H9 (cell line): ENCODE measurements at places on chromosomes 6 and 20.

DNA sequence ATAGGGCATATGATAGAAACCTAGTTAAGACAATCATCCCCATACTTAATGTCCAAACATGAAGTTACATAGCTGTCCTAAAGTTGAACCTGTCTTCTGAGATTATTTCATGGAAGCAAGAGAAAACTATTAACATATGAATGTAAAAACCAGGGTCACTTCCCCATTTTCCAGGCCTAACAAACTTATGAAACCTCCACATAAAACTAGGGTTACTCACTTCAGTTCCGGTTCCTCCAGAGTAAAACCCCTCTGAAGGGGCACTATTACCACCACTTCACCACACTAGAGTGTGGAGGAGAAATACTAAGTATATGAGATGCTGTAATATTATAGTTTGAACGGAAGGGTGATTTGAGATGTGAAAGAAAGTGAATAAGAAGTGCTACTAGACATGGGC lies 14.9 kb downstream of the PRKN start:
- peaks cover 2% of the 10 kb centered on the region; the same call in 1 of the 2 replicates for H3K36me3 ChIP-seq
- no peaks in the 10 kb centered on the region for H3K4me1 ChIP-seq
- no peak for DNase-seq
- H3K27ac ChIP-seq = no peak overlapping the region
- H3K4me3 ChIP-seq = no peak overlapping the region

- no peak overlapping the region for H3K27ac ChIP-seq
- no peak for DNase-seq
- no peaks in the 10 kb centered on the region for H3K36me3 ChIP-seq
- H3K4me3 ChIP-seq = no peak overlapping the region
- no peaks in the 10 kb centered on the region for H3K4me1 ChIP-seq
These were observed 44.8 kb downstream of the POPDC3 start for GRCh38 chr6:105135056-105135455.

DNA sequence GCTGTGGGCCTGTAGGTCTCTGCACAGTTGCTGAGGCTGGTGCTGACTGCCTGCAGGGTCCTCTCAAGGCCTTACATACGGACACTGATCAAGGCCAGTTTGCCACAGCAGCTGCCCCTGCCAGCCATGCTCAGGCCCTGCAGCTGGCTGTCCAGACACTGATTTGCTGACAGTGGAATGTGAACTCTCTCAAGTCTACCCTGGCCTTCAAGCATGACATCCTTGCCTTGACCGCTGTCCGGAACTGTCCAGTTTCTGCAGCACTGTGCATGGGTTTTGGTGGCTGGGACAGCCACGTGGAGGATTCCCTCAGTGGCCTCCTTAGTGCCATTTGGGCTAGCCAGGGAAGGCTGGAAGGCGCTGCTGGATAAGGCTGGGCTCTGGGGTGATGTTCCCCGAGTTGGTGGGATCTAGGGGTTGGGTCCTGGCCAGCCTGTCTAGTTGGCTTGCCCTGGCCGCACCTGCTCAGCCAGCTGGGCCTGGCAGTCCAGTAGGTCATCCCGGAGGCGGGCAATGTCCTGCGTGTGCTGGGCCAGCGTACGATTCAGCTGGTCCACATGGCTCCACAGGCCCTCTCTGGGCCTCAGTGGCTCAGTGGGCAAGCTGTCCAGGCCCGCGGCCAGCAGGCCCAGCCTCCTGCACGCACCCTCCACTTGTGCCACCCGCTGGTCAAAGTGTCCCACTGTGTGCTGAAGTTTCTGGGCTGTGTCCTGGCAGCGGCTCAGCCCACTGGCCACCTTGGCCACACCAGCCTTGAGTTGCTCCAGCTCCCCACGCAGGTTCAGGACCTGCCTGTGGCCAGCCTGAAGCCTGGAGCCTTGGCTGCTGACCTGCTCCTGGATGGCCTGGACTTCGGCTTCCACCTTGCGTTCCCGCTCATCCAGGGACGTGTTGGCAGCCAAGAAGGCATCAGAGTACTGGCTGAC lies 5.5 kb downstream of the EMILIN3 start:
- H3K36me3 ChIP-seq = peaks cover 3% of the 10 kb centered on the region; the same call in 1 of the 2 replicates
- H3K27ac ChIP-seq = no peak overlapping the region
- no peak overlapping the region for H3K4me3 ChIP-seq
- peak; percentile 24 for DNase-seq

- H3K4me1 ChIP-seq = no peaks in the 10 kb centered on the region
- no peak for DNase-seq
- H3K36me3 ChIP-seq = no peaks in the 10 kb centered on the region; the same call in 1 of the 2 replicates
- H3K27me3 ChIP-seq = no peaks in the 10 kb centered on the region
These were observed 481.6 kb downstream of the BTBD3 start for GRCh38 chr20:12399110-12399836.

- peaks cover 3% of the 10 kb centered on the region; the same call in 2 of the 3 replicates for H3K36me3 ChIP-seq
- H3K27me3 ChIP-seq = no peaks in the 10 kb centered on the region
- DNase-seq = no peak
- no peak overlapping the region for H3K4me3 ChIP-seq
- no peaks in the 10 kb centered on the region for H3K4me1 ChIP-seq
- H3K27ac ChIP-seq = no peak overlapping the region
These were observed 90.8 kb upstream of the QKI start for GRCh38 chr6:163323705-163324104.

GRCh38 chr20:36030149-36030548 lies 61.8 kb downstream of the CNBD2 start:
- no peak overlapping the region for H3K27ac ChIP-seq
- H3K4me3 ChIP-seq = no peak overlapping the region
- no peaks in the 10 kb centered on the region for H3K27me3 ChIP-seq
- H3K36me3 ChIP-seq = no peaks in the 10 kb centered on the region
- H3K4me1 ChIP-seq = no peaks in the 10 kb centered on the region
- DNase-seq = no peak

DNA sequence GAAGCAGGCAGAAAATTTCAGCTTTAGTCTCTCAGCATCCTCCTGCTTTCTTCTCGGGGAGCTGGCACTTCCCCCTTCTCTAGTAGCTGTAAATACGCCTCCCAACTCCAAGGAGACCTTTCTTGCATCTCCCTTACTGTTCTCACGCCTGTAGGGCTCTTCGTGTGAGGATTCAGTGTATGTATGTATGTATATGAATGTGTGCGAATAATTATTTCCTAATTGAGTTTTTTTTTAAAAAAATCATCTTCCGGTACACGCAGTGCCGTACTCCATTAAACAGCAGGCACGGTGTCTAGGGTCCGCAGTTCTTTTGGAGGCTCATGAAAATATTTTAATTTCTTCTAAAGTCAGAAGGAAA lies 85.4 kb downstream of the HFE start:
- peaks cover 4% of the 10 kb centered on the region; the same call in 1 of the 2 replicates for H3K36me3 ChIP-seq
- DNase-seq = no peak
- H3K4me1 ChIP-seq = peaks cover 2% of the 10 kb centered on the region; the same call in 1 of the 2 replicates
- H3K27me3 ChIP-seq = no peaks in the 10 kb centered on the region
- peak overlapping the region; percentile 97 for H3K4me3 ChIP-seq
- H3K27ac ChIP-seq = peak overlapping the region; percentile 52

- no peak for DNase-seq
- H3K4me1 ChIP-seq = peaks cover 14% of the 10 kb centered on the region
- H3K36me3 ChIP-seq = peaks cover 10% of the 10 kb centered on the region
- H3K27me3 ChIP-seq = no peaks in the 10 kb centered on the region; the same call in 1 of the 2 replicates
- H3K4me3 ChIP-seq = no peak overlapping the region
- H3K27ac ChIP-seq = no peak overlapping the region
These were observed 111.0 kb downstream of the DTNBP1 start for GRCh38 chr6:15551798-15552197.

- H3K36me3 ChIP-seq = no peaks in the 10 kb centered on the region
- DNase-seq = no peak
- H3K4me3 ChIP-seq = no peak overlapping the region
- H3K27me3 ChIP-seq = no peaks in the 10 kb centered on the region; the same call in 1 of the 2 replicates
- no peak overlapping the region for H3K27ac ChIP-seq
These were observed 2.9 kb downstream of the CHRNA4 start for GRCh38 chr20:63357921-63358905.
